ENCODE measurements at places on chromosomes 4 and X.

- no peak for DNase-seq
Observed at GRCh38 chr4:159540501-159540900, 437.6 kb downstream of the RAPGEF2 start.

DNA sequence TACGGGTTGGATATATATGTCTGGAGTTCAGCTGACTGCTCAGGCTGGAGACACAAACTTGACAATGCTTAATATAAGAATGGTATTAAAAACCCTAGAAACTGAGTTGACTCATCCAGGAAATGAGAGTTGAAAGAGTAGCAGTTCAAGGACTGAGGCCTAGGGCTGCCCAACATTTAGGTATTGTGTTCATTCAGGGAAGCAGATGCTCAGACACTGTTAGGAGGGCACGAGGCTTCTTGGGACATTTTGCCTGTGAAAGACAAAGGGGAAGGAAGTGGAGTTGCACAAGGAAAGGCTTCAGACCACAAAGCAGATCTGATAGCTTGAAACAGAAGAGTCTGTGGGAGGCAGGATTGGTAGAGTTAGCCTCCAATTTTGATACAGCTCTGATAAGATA is 52.0 kb upstream of the HS3ST1 start:
- no peak for DNase-seq

DNA sequence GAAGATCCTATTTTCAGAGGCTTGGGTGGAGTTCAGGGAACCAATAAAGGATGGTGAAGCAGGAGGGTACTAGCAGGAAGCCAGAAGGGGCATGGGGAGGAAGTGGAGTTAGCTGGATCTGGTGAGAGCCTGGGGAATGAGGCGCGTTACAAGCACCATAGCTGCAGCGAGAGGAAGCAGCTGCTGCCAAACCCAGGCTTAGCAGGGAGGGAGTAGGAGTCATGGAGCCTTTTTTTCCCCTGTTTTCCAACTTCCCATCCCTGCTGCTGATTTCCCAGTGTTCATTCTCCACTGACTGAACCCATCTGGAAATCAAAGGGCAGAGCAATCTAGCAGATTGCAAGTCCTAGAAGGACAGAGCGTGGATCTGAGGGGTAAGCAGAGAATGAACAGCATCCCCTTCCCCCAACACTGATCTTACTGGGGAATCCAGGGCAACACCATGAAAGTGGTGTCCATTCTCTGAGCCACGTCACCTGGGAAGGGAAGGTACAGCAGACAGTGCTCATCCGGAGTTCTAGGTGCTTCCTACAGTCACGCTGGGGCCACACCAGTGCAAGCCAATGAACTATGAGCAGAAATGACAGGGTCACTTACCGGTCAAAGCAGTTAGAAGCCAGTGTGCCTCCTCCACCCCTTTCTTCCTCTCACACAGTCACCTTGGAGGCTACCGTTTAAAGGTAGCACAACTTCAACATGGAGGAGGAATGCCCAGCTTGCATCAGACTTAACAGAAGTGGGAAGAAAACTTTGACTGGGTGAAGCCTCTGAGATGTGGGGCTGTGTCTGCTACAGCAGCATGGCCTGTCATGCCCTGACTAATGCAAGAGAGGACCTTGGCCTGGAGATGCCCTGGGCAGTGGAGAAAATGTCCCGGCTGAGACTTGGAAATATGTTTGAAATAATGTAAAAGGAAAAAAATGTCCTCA is 36.7 kb downstream of the SMIM20 start:
- DNase-seq: no peak

DNA sequence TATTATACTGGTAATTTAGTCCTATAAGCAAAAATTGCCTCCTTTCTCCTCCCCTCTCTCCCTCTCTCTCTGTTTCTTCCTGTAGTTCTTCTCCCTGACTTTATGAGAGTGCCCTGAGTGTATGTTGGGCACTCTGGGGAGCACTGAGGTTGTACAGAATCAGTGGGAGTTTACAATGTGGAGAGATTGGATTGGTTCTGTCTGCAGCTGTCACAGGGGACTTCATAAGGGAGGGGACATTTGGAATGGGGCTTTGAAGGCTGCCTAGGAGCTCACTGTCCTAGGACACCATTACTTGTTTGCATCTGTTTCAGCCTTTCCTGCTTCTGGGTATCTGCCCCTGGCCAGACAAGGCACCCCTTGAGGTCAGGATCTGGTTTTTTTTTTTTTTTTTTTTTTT is 22.9 kb downstream of the SH3TC1 start:
- no peak for DNase-seq

DNA sequence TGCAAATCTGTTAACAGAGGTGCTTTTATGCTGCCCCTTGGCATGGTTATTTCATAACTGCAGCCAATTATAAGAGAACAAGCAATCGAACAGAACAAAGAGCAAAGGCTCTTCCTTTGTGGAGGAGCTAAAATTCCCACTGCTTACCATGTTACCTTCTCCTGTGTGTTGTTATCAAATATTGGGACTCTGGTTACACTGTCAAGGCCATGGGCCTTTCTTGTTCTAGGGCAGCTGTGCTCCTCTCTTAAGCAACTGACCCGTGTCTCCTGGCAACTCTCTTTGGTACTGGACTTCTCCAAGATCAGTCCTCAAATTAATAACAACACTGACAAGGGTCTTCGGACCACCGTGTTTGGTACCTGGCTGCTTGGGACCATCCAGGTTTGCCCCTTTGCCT is 12.1 kb upstream of the OPN1LW start:
- DNase-seq: no peak

DNA sequence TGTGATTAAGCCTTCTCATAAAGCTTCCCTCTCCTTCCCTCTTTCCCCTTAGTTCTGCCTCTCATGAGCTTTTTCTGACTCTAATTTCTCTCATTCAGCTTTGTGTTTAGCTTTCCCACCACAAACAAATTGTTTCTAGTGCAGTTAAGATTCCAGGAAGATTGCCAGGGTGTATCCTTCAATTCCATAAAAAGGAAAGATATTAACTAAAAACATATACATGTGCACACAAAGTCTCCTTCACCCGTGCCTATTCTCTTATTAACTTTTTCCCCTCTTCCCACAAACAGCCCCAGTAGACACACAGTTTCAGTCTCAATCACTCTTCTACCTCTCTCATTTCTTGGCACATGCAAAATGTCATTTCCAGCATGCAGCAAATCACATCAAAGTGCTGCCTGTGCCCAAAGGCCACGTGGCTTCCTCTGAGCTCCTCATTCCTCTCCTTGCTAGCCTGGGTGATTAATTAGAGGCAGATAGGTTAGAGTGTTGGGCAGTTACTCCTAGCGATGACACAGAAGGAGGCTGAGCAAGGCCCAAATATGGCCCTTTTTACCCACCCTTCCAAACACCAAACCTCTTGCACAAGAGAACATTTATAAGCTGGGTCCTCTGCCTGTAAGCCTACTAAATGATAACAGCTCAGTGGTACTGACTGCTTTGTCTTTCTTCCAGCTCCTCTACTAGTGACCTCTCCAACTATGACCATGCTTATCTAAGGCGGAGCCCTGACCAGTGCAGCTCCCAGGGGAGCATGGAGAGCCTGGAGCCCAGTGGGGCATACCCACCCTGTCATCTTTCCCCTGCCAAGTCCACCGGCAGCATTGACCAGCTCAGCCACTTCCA is 159.6 kb downstream of the SOWAHB start:
- no peak for DNase-seq

GRCh38 chrX:154486396-154487207 is at the start of gene UBL4A:
TSS of gene UBL4A (minus strand) at chrX:154486615. CDS start at chrX:154486584, 31 bp downstream.
- DNase-seq: peak; percentile 50

GRCh38 chr4:54572152-54572542 is 85.6 kb upstream of the KIT start:
- DNase-seq: no peak

- DNase-seq: no peak
Observed at GRCh38 chr4:48222491-48222890, 47.1 kb downstream of the TEC start.

- no peak for DNase-seq
Observed at GRCh38 chr4:134326866-134327265, 125.3 kb upstream of the PABPC4L start.

- no peak for DNase-seq
Observed at GRCh38 chr4:47954677-47955076, 40.3 kb upstream of the NFXL1 start.

- DNase-seq: no peak
Observed at GRCh38 chrX:27767387-27767786, 40.4 kb upstream of the MAGEB10 start.

DNA sequence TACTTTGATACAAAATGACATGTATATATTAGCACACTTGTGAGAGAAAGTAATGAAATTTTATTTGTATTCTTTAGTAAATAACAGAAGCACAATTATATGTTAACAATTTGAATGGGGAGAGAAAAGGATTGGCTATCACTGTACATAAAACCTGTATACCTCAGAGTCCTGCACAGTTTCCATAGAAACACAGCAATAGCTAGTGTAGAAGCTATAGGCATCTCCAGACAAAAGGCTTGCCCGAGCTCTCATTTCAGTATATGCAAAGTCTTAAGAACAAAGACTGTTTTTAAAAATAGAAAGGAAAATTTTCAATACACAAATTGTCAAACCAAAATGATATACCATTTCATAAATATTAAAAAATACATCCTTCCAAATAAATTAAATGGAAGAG is 38.5 kb downstream of the GPM6A start:
- no peak for DNase-seq

DNA sequence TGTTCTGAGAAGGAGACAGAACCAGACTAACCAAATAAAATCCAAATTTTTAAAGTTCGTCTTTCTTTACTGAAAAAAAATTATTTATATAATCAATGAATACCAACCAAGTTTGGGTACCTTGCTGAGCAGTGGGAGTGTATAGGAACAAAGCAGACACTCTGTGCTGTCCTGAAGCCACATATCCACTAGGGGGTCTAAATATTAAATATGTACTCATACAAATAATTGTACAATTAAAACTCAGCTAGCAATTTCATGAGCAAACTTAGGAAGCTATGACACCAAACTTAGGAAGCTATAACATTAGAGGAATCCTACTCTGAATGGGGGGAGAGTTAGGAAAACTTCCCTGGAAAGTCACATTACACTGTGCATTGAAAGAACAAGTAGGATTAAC is 582.0 kb upstream of the EPHA5 start:
- no peak for DNase-seq

DNA sequence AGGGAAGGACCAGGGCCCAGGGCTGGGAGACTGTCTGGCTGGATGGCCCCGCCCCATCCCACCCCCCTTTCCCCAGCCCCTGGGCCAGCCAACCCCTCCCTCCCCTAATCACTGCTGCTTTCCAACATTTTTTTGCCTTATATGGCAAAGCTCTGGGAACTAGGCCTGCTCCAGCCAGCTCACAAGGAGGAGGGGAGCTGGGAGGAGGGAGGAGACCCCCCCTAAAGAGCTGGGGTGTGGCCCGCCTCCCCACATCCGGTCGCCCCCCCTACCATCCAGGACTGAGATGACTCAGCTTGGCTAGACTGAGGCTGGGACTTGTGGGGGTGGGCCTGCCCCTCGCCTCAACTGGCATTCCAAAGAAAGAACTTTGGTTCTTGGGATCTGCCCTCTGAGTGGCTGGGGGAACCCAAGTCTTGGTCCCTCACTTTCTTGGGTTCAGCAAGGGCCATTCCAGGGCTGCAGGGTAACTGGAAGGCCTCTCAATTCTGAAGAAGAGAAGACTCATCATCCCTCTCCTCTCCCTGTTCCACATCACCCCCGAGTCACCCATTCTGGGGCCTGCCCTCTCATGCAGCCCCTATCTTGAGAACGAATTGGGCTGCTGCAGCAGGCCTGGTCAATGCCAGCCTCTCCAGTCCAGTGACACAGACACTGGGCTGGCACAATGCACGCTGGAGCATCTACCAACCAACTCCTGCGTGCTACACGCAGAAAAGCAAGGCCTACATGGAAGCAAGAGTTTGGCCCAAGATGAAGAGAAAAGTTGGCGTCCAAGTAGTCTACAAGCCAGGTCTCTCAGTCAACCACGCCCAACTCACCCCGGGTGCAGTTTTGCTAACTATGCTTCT is 4.8 kb downstream of the FLNA start:
- DNase-seq: peak; percentile 63

- DNase-seq: no peak
Observed at GRCh38 chr4:16859031-16859430, 39.4 kb downstream of the LDB2 start.

GRCh38 chrX:43345166-43345565 is 310.9 kb upstream of the MAOA start:
- DNase-seq: no peak

GRCh38 chr4:176778063-176778462 is 14.7 kb downstream of the VEGFC start:
- DNase-seq: no peak

DNA sequence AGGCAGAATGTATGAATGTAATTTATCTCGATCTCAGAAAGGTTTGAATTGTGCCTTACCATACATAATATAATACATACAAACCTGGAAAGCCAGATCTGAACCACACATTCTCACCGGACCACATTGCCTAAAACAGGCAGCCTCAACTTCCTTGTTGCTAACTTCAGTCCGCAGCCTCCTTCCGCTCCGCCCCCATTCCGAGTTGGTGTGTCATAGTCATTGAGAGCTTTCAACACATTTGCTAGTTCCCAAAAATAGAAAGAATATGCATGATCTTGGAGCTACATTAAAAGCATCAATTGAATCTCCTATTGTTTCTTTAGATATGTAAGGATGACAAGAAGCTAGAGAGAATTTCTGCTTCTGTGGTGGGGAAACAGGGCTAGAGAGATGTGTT is 127.2 kb downstream of the ARHGEF9 start:
- no peak for DNase-seq

GRCh38 chr4:159012381-159012780 is 90.5 kb upstream of the RAPGEF2 start:
- no peak for DNase-seq

- no peak for DNase-seq
Observed at GRCh38 chr4:105989485-105990242, 94.4 kb downstream of the NPNT start.

DNA sequence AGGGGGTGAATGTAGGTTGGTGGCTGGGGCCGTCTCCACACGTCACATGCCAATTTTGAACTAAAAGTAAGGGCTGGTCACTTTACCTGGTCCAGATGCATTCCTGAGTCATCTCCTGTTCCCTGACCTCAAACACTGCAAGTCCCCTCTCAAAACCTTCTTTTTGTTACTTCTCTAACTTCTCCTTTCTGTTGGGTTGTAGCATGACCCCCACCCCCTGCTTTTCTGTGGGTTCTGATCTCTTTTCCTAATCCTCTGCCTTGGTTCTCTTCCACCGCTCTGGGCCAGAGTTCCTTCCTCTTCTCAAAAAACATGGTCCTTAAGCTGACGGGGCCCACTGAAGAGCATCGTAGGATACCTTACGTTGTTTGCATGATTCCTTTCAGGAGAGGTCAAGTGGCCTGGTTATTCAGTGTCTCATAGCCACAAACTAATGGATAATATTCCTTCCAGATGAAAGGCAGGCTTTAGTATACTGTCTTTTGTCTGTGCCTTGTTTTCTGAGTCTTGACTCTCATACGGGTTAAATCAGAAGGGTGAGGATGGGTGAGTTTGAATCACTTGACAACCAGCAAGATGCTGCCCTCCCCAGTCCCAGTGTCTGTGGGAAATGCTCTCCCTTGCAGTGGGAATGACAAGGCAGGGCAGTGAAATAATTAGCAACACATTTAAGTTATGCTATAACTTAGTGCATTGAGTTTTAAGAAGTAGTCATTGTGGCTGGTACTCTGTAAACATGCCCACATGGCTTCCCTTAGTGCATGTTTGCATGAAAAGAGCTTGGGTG is 15.1 kb downstream of the SMS start:
- no peak for DNase-seq

- no peak for DNase-seq
Observed at GRCh38 chr4:8585186-8585585, 5.0 kb downstream of the GPR78 start.
